ENCODE measurements at places on chromosomes 13 and 19.

- no peak for DNase-seq
These were observed 428.4 kb downstream of the EFNB2 start for GRCh38 chr13:106107061-106107460.

GRCh38 chr13:45048890-45049407, 59.6 kb downstream of the GPALPP1 start:
- DNase-seq = no peak

- DNase-seq = no peak
These were observed 24.9 kb downstream of the TEX26 start for GRCh38 chr13:30957258-30957943.

- DNase-seq = no peak
These were observed 9.5 kb upstream of the NDUFS7 start for GRCh38 chr19:1374250-1374577.

GRCh38 chr19:33397536-33398360, 24.2 kb downstream of the CEBPG start:
- DNase-seq = no peak
